Glutamatergic neuron (in vitro differentiated cells): ENCODE measurements at places on chromosomes 2 and 18.

GRCh38 chr18:53503914-53504441, 720.5 kb downstream of the MBD2 start:
- no peak for DNase-seq

GRCh38 chr2:181754105-181754504, 73.8 kb upstream of the NEUROD1 start:
- DNase-seq: no peak

DNA sequence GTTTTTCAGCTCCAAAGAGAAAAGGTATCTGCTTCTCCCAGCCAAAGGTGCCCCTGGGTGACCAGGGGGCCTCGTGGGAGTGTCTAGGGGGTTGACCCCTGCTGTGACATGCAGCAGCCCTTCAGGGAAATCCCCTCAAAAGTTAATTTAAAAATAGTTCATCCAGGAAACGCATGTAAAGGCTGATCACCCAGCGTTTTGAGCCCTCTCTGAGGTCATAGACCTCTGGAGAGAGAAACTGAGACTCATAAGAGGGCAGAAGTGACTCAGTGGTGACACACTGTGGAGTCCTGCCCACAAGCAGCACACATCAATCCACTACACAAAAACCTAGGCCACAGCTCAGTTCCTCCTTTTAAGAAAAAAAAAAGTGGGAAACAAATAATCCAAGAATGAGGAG, 11.9 kb downstream of the GAL3ST2 start:
- no peak for DNase-seq

GRCh38 chr2:197958592-197959150, 154.3 kb downstream of the PLCL1 start:
- no peak for DNase-seq
